AG20443 (cell line): ENCODE measurements at places on chromosomes 13 and 19.

- DNase-seq, result peak; percentile 34
Measured at GRCh38 chr13:27130223-27130978, 41.2 kb downstream of the USP12 start.

- peak; percentile 51 for DNase-seq
Measured at GRCh38 chr13:74644229-74644628, 510.0 kb upstream of the KLF12 start.

DNA sequence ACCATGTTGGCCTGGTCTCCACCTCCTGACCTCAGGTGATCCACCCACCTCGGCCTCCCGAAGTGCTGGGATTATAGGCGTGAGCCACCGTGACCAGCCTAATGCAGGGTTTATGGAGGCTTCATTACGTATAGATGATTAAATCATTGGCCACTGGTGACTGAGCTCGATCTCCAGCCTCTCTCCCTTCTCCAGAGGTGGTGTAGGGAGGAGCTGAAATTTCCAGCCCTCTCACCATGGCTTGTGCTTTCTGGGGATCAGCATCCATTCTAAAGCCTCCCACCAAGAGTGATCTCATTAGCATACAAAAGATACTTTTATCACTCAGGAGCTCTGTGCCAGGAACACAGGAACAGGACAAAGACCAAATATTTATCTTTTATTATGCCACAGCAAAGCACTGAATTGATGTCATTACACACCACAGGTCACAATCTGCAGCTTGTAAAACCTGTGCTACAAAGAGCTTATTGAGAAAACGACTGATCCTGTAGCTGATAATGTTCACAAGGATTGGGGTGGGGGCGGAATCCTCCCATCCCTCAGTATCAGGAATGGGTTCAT is 32.4 kb downstream of the RHPN2 start:
- no peak for DNase-seq

- peak; percentile 65 for DNase-seq
Measured at GRCh38 chr13:24052547-24053518, 107.7 kb upstream of the SPATA13 start.

DNA sequence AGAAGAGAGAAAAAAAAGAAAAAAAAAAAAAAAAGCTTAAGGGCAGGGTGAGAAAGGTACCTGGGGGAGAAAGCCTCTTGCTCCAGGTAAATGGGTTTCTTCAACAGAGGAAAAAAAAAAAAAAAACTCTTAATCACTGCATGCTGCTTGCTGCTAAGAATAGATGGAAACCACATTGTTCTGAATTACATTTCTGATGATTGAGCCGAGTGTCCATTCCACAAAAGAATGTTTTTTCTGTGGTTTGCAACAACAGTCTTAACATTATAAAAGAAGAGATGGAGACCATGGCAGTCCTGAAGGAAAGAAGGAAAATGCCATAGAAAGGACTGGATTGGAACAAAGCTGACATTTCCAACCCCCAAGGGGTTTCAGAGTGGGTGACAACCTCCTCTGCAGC is 1312.7 kb downstream of the SLITRK1 start:
- DNase-seq, result no peak

DNA sequence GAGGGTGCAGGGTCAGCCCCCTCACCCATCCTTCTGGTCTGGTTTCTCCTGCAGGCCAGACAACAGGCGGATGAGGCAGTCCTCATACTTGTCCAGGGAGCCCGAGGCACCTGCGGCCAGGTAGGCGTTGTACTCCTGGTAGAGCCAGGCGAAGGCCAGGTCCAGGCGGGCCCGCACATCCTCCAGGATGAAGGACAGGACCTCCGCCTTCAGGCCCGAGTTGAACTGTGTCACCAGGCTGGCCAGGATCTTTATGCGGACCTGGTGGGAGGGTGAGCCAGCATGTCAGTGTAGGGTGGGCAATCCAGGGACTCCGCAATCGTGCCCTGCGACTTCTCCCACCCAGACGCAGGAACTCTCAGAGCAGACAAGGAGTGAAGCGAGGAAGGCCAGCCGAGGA is 13.8 kb upstream of the RSPH6A start:
- no peak for DNase-seq

DNA sequence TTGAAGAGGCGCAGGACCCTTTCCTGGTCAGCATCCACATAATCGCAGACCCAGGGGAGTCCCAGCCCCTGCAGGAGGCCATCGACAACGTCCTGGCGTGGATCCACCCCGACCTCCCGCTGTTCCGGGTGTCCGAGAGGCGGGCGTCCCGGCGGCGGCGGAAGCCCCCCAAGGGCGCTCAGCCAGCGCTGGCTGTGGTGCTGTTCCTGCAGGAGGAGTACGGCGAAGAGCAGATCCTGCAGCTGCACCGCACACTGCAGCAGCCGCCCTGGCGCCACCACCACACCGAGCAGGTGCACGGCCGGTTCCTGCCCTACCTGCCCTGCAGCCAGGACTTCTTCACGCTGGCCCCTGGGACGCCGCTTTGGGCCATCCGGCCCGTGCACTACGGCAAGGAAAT is 29.3 kb downstream of the FAM124A start:
- no peak for DNase-seq

DNA sequence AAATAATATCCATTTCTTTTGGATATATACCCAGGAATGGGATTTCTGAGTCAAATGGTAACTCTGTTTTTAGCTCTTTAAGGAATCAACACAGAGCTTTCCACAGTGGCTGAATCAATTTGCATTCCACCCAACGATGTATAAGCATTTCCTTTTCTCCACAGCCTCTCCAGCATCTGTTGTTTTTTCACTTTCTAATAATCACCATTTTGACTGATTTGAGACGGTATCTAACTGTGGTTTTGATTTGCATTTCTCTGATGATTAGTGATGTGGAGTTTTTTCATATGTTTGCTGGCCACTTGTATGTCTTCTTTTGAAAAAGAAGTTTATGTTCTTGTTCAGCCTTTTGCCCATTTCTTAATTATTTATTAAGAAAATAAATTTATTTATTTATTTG is 352.2 kb upstream of the OBI1 start:
- DNase-seq, result no peak

DNA sequence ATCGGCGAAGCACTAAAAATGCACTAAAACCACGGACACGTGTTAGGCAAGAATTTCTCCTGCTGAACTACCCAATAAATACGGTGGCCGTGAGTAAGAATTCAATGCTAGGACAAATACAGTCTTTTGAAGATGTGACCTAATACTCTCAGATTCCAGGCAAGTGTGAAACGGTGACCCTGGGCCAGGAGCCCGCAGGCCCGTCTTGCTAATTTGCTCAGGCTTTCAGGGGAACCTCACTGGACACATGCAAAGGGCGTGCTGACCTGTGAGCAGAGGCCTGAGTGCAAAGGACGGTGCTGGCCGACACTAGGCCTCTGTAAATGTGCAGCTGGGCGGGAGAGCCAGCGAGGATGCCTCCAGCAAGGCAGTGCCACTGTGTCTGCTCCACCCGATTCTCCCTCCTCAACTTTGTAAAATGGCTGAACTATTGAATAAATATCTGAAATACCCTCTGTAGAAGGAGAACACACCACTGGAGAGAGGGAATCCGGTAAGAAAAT is 70.1 kb downstream of the STK24 start:
- no peak for DNase-seq

- DNase-seq, result peak; percentile 10
Measured at GRCh38 chr19:34500656-34501120, 19.1 kb downstream of the WTIP start.

DNA sequence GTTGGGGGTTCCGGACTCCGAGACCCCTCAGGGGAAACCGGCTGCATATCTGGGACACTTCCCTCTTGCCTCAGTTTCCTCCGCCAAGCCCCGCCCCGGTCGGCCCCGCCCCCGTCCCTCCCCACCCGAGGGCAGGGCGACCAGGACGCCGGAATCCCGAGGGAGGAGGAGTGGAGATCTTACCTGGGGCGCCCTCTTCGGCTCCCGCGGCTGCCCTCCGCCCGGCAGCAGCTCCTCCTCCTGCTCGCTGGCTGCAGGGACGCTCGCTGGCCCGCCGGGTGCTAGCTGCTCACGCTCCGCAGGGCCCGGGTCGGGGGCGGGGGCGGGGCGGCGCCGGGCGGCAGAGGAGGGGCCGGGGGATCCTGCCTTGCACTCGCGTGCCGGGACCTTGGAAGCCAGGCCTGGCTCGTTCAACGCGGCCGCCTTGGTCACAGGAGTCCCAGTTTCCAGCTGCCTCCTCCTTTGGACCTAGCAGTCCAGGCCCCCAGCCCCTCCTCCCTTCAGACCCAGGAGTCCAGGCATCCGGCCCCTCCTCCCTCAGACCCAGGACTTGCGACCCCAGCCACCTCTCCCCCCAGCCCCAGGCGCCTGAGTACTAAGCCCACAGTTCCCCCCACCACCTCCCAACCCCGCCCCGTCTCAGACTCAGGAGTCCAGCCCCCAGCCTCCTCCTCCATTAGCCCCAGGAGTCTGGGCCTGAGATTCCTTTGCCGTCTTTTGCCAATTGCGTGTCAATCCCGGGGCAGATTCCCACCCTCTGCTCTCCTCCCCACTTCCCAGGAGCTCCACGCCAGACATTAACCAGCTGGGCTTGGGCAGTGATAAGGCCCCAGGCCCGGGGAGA is at the start of gene NTF4:
Gene NTF4, minus strand, starts transcription at position 51 of the 844 bp plus-strand sequence. CDS start 2,821 bp downstream, outside the sequence.
- peak; percentile 59 for DNase-seq

GRCh38 chr13:98260357-98261164 is 83.5 kb upstream of the RNF113B start:
- DNase-seq, result no peak

- no peak for DNase-seq
Measured at GRCh38 chr19:29217616-29218015, 4.7 kb upstream of the UQCRFS1 start.

DNA sequence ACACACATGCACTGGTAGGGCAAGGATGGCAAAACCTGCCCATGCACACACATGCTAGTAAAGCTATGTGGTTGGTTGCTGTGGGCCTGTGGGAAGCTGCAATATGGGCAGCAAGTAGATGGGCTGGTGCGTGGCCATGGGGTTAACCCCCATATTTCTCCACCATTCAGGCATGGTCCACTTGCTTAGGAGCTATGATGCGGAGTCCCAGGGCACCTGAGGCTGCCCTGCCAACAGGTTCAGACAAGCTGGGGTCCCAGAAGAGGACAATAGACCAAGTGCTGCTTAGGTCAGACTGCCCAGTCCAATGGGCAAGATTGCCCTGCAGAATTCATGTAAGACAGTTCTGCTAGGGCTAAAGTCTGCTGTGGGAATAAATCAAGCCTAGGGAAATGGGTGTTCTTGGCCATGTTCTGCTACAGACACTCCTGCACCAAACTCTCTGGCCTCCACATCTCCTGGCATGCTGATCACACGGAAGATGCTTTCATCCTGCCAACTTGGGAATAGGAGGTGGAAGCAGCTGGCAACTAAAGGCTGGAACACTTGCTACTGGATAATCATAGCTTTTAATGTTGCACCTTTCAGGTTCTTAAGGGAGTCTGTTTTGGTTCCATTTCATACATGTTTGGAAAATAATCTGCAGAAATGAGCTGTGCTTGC is 646.3 kb upstream of the SLITRK1 start:
- DNase-seq, result no peak

GRCh38 chr13:89221557-89222158 is 1550.5 kb downstream of the SLITRK5 start:
- no peak for DNase-seq

DNA sequence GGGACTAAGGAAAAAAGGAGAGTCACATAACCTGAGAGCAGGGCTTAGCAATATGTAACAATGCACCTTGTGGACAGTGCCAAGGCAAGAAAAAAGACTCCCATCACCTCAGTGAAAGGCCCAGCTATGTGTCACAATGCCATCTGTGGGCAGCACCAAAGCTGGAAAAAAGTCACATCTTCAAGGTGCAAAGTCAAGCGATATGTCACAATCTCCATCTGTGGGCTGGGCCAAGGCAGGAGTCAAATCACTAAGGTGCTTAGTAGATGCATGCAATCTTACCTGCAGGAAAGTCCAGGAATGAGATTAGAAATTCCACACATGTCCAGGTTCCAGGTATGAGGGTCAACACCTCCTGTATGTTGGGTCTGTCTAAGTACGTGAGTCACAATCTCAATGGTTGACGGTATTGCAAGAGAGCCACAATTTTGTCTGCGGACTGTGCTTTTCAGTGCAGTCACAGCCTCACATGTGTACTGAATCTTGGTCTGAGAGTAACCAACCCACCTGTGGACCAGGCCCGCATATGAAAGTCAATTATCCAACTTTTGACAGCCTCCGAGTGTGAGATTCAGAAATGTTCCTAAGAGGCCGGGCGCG is 14.8 kb upstream of the ZNF43 start:
- no peak for DNase-seq

- no peak for DNase-seq
Measured at GRCh38 chr13:112777637-112778406, 88.0 kb downstream of the ATP11A start.

GRCh38 chr19:12745166-12745897 is 6.3 kb upstream of the BEST2 start:
- no peak for DNase-seq

- DNase-seq, result peak; percentile 45
Measured at GRCh38 chr19:58474291-58474996, 1.7 kb upstream of the ZNF446 start.

GRCh38 chr13:63651394-63651793 is 2235.7 kb upstream of the PCDH20 start:
- no peak for DNase-seq

- no peak for DNase-seq
Measured at GRCh38 chr13:51311957-51312520, 27.5 kb upstream of the SERPINE3 start.

- no peak for DNase-seq
Measured at GRCh38 chr19:7748171-7748570, 837 bp upstream of the CD209 start.

- no peak for DNase-seq
Measured at GRCh38 chr19:49685845-49686332, 3.5 kb upstream of the ADM5 start.

DNA sequence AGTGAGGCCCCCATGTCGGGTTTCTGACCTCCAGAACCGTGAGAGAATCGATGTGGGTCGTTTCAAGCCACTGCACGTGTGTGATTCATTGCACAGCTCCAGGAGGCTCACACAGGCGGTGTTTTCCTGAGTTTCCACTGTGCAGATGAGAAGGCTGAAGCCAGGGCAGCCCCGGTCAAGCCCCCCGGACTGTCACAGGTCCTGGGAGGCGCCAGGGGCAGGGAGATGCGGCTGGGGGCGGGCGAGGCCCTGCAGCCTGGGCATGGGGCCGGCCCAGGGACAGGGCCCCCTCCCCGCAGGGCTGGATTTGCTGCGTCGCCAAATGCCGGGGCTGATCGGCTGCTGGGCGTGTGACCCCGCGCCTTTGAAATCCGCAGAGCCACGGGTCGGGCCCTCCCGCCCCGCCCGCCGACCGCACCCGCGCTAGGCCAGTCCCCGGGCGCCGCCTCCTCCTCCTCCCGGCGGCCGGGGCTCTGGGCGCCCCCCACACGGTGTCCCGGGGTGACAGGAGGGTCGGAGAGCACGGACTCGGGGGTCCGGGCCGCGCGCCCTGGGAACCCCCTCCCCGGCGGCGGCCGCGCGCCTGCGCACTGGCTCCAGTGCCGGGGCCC is 9.9 kb upstream of the MKNK2 start:
- DNase-seq, result no peak

- DNase-seq, result no peak
Measured at GRCh38 chr19:36371886-36372285, 7.1 kb downstream of the ZFP14 start.

- no peak for DNase-seq
Measured at GRCh38 chr19:11223200-11223599, 16.2 kb upstream of the ANGPTL8 start.

GRCh38 chr19:13842291-13843103 is 34.4 kb upstream of the NANOS3 start:
- peak; percentile 90 for DNase-seq

GRCh38 chr13:24888291-24888931 is 124.4 kb downstream of the RNF17 start:
- DNase-seq, result no peak

GRCh38 chr13:76816394-76816793 is 69.8 kb downstream of the KCTD12 start:
- no peak for DNase-seq
